ENCODE measurements at places on chromosomes 12 and 14. TPM values are rescaled to one million over a fixed set of nuclear protein-coding genes. Genes with fewer than 3 reads are reported as not detected.

- DNase-seq: no peak
These were observed 8.1 kb downstream of the CORO1C start for GRCh38 chr12:108722992-108723766.

DNA sequence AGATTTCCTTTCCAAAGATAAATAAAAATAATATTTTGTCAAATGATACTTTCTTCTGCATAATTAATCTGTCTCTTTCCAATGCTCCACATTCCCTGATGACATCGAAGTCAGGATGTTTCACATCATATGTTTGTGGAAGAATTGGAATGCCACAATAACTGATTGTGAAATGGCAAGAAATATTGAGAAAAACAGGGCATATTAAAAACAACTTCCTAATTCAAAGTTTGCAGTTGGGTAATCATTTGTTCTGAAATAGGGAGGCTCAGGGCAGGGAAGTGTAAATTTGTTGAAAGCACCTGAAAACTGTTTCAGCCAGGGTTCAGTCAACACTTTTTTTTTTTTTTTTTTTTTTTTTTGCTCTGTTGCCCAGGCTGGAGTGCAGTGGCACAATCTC, 50.7 kb downstream of the BCAT1 start:
- DNase-seq: no peak

GRCh38 chr12:100058482-100059029, 73.8 kb upstream of the ANKS1B start:
- no peak for DNase-seq

- DNase-seq: no peak
These were observed 168.1 kb downstream of the ADGRD1 start for GRCh38 chr12:131121705-131122405.

DNA sequence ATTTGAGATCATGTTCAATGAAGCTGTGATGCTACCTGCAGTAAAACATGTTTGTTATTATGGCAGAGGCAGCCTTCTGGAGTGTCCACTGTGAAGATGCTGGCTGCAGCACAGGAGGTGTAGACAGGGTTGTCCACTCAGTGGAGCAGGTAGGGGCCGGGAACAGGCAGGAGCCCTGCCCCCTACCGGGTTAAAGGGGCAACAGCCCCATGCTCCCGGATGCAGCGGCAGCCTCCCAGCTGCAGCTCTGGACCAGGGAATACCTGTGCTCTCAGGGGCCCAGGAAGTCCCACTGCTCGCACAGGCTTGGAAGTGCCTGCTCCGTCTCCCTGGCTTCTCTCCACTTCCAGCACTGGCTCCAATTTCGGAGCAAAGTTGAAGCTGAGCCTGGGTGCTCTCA, 401.6 kb downstream of the FOXG1 start:
- no peak for DNase-seq

DNA sequence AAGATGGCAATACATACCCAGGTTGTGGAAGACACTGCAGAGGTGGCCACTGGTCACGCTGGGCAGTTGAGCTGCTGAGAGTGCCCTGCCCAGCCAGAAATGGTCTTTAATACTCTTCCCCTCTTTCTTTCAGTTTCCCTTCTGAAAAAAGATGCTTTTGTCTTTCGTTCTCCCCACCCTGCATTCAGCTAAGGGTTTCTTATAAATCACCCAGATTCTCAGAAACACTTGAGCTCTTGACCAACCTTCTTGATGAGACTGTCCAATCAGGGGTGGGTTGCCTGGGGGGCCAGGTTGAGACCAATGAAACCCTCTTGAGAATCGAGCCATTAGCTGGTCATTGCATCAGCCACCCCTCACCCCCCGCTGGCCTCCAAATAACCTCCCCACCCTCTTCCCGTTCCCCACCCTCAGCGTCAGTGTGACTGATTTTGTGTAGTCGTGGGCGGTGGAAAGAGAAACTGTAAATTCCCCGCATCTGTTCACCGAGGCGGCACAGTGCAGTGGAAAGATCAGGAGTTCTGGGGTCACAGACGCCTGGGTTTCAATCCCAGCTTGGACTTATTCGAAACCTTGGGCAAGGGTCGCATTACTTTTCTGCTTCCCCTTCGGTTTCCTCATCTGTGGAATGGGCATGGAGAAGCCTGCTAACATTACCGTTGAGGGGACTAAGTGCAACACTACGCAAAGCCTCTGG, 52.3 kb downstream of the SLC25A47 start:
- no peak for DNase-seq

GRCh38 chr14:92701826-92702225, 46.6 kb downstream of the LGMN start:
- DNase-seq: no peak

DNA sequence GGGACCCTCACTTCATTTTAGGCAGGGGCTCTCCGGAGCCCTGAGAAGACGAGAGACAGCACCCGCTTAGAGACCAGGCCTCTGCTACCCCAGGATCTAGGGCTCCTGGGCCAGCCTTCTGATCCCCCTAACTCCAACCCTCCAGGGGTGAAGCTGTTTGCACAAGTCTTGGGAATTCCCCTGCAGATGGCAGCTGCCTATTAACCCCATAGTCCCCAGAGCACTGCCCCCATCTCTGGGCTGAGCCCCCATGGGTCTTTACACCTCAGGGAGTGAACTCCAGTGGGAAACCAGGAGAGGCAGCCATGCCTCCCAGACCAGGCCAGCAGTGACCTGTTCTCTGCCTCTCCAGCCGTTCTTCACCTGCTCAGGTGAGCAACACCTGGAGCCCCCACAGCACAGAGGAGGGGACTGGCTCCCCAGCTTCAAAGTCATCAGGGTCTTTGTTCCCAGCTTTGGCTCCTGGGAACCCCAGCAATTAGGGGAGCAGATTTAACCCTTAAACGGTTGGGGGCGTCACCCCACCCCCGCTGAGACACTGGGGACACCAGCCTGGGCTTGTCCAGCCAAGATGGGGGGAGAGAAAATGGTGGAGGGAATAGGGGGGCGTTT, 2.3 kb downstream of the WNT10B start:
- DNase-seq: no peak

GRCh38 chr12:127819056-127819455, 447.9 kb upstream of the TMEM132C start:
- DNase-seq: no peak

- no peak for DNase-seq
These were observed 825.3 kb upstream of the FLRT2 start for GRCh38 chr14:84704601-84705000.

- no peak for DNase-seq
These were observed 77.7 kb upstream of the SLC38A2 start for GRCh38 chr12:46450279-46450748.

GRCh38 chr14:87847216-87847755, 145.7 kb downstream of the GALC start:
- DNase-seq: no peak

DNA sequence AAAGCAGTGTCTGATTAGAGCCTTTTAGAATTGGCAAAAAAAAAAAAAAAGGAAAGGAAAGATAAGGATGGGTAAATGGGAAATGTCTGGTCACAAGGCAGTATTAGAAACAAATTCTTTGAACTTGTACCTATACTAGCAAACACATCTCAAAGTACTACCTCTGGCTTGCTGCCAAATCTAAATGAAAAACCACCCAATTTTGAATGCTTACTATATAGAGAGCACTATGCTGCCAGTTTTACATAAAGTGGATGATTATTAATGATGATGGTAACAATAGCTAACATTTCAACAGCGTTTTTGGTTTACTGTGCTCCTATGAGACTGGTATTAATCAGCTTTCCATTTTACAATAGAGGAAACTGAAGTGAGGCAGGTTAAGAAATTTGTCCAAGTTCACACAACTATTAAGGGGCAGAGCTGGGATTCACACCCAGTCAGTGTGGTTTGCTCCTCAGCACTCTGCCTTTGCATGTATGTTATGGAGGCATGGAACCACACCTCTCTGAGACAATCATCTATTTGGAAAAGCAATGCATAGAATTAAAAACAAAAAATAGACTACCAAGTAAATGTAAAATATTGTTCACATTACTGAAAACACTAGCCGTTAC, 34.2 kb downstream of the ATP2B1 start:
- DNase-seq: no peak

DNA sequence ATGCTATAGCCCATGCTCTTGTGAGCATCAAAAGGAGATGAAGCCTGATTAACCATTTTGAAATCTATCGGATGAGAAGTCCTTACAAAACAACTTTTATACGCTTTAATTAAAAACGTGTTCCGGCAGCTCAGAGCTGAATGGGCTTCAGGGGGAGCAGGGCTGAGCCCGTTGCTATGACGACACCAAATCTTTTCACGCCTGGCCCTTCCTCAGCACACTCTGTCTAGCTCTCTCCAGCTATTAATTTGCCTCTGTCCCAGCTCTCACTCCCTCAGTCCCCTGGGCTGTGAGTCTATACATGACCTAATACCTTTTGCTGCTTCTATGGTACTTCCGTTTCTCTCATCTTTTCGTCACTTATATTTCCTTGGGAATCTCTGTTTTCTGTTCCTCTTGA, 15.8 kb downstream of the FOXA1 start:
- no peak for DNase-seq

GRCh38 chr14:90544971-90545370, 148.1 kb downstream of the CALM1 start:
- DNase-seq: no peak

DNA sequence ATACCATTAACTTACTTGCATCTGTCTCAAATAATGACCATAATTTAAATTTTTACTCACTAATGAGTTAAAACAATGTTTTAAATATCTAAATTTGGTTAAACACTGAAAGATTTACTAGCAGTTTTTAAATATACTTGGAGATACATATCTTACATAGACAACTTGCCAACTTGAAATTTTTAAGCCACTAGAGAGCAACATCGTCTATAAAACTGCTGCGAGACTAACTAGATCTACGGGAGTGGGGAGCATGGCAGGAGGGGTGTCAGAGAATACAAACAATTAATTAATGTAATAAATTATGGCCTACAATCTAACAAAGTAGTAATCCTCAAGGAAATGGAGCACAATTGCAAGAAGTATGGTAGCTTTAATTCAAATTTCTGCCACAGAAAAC, 120.4 kb downstream of the LRRIQ1 start:
- no peak for DNase-seq

The TEX52 gene
- not detected for total RNA-seq

The LHX5 gene
- total RNA-seq: not detected

The OTOGL gene
- not detected for total RNA-seq

The APOLD1 gene
- 4.1 TPM for total RNA-seq

The RHEBL1 gene
- total RNA-seq: 4.7 TPM
